ENCODE measurements at places on chromosomes 12 and 14.

- no peak for DNase-seq
These were observed 9.5 kb downstream of the TBC1D30 start for GRCh38 chr12:64833928-64834327.

DNA sequence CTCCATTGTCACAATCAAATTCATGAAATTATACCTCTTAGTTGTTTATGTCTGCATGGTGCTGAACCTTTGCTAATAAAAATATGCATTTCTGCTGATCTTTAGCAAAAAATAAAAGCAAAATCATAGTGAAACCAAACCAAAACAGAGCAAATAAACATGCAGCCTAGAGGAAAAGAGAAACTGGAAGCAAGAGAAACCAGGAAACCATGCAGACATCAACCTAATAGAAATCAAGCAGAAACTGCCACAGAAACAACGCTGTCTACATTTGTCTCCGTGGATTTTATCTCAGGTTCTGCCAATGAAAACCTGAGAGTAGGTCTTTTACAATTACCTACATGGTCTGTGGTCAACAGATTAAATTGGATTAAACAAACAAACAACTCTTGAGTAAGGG, 173.7 kb downstream of the SYT10 start:
- DNase-seq: no peak

DNA sequence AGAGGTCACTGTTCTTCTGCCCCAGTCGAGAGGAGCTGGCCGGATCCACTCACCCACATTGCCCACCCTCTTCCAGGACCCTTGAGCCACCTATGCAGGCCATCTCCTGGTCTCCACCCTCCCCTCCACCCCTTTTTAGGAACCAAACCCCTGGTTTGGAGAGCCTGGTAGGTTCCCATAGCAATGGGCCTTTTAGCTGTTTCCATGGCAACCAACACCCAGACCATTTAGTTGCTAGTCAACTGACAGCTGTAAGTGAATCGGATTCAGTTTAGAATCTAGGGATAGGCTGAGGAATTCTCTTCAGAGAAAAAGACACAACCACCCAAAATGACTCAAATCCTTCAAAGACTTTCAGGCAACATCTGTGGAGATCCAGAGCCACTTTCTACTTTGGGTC, 16.5 kb downstream of the NPC2 start:
- DNase-seq: no peak

- no peak for DNase-seq
These were observed 47.2 kb upstream of the GARIN6 start for GRCh38 chr12:99600388-99600787.

GRCh38 chr14:35533357-35534207, at the start of gene INSM2:
Gene INSM2, plus strand, starts transcription at chr14:35534164. Its CDS starts 89 bp downstream, at chr14:35534253.
- peak; percentile 27 for DNase-seq

- no peak for DNase-seq
These were observed 223.4 kb downstream of the GLT1D1 start for GRCh38 chr12:129076441-129077320.

DNA sequence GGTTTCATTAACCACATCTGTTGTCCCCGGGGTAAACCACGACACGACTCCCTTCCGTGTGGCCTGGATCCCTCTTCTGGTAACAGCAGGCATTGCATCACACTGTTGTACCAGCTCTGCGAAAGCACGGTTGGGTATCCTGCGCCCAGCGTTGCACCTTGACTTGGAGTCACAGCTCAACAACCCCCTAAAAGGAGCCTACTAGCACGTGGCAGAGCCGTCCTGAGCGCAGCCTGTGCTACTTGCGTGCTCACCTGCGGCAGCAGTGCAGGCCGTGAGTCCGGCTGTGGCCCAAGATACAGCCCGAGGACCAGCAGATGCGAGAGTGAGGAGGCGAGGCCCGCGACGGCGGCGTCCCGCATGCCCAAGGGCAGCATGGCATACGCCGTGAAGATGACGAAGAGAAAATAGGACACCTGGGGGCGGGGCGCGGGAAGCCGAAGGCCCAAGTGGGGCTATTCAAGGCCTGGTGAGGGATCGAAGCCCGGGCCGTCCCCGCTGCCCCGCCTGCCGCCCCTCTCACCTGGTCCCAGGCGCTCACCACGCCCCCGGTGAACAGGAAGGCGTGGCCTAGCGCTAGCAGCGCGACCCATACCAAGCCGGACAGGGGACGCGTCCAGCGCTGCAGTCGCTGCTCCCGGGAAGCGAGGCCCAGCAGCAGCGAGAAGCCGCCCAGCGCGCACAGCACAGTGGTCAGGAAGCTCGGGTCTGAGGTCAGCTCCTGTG, 2.4 kb downstream of the ADCY4 start:
- DNase-seq: peak; percentile 94

- no peak for DNase-seq
These were observed 24.2 kb downstream of the TMEM30B start for GRCh38 chr14:61256826-61257468.

GRCh38 chr14:38900887-38901286, 202.1 kb downstream of the SEC23A start:
- DNase-seq: no peak

- no peak for DNase-seq
These were observed 678.7 kb upstream of the TMEM132C start for GRCh38 chr12:127588249-127588648.

- DNase-seq: no peak
These were observed 4.5 kb downstream of the ALKBH2 start for GRCh38 chr12:109088818-109089217.

DNA sequence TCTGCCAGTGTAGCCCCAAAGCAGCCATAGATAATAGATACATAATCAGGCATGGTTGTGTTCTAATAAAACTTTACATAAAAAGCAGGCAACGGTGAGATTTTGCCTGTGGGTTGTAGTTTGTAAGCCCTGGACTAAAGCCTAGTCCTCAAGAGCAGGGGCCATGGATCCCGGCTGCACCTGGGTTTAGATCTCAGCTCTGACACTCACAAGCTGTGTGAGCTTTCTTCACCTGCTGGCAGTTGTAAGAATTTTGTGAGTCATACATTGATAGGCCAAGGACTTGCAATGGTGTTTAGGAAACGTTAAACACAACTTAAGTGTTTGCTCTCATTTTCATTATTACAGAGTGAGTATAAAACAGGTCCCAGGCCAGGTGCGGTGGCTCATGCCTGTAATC, 395.8 kb upstream of the TBX3 start:
- DNase-seq: no peak

GRCh38 chr12:121955258-121956237, 37.2 kb downstream of the CFAP251 start:
- DNase-seq: no peak

All from CD4-positive, alpha-beta T cell (primary cell).